ENCODE measurements at places on chromosomes 11 and 22.

GRCh38 chr11:112511911-112512310 is 251.3 kb upstream of the PLET1 start:
- DNase-seq = no peak

DNA sequence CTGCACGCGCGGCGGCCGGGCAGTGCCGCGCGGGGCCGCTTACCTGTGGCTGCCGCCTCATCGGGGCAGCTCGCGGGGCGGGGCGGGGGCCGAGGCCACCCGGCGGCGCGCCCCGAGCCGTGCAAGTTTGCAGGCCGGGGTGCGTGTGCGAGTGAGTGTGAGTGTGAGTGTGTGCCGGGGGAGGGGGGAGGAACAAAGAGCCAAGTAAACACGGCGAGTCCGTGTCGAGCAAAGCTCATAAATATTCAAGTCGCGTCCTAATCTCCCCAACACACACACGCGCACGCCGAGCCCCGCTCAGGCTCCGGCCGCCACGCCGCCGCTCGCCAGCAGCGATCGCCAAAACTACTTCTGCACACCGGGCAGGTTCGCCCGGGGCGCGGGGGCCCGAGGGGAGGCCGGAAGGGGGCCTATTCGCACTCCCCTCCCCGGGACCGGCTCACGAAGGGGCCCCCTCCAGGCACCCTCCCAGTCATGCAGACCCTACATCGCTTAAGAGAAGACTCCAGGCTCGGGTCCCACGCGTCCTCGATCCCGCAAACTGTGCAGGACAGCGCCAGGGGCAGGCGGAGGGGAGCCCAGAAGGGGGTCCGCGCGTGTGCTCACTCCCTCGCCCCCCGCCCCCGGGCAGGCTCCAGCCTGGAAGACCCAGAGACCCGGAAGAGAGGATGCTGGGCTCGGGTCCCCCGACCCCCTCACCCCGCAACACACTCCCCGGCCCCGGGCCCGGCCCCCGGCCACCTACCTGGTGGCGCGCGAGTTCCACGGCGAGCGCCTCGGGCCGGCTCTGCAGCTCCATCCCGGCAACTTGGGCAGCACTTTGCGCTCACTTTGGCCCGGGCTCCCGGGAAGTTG is 827 bp downstream of the PHF21B start:
- peak; percentile 26 for DNase-seq

- no peak for DNase-seq
These were observed 570.6 kb upstream of the LARGE1 start for GRCh38 chr22:34490886-34491285.

GRCh38 chr22:20279662-20280134 is 11.6 kb upstream of the RTN4R start:
- DNase-seq = no peak

DNA sequence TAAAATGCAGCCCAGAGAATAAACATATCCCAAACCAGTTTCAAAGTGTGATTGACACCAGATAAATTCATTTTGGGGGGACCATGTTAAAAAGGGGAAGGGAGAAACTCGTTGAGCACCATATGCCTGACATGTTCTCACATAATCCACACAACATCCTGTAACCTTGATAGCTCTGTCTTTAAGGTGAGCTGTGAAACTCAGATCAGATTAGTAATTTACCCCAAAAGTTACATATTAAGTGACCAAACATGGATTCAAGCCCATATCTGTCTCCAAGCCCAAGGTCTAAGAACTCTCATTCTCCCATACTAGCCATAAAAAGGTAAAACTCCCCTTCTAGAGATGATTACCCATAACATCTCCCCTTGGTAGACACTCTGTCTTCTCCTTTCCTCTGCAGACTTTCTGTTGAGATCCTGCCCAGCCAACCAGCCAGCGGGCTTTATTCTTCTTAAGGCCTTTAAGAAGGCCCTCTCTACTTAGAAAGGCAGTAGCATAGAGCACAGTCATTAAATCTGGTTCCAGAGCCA is 150.7 kb downstream of the CCDC34 start:
- DNase-seq = no peak

GRCh38 chr22:48188231-48188721 is 1425.8 kb downstream of the TBC1D22A start:
- DNase-seq = no peak

DNA sequence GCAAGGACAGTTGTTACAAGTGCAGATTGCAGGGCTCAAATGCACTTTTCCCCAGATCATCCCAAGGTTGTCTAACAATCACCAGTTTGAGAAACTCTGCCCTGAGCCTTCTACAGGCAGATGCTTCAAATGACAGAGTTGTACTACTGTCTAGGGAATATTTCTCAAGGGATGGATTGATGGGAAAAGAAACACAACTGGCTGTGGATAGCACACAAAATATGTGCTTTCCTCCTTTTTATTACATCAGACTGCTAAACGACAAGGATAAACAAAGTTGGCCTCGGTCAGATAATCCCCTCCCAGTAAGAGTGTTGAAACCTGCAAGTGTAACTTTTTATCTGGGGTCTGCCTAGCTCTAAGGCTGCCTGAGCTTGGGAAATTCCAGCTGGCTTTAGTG is 46.6 kb upstream of the SORL1-AS1 start:
- DNase-seq = no peak

GRCh38 chr11:125233736-125234275 is 69.3 kb downstream of the PKNOX2 start:
- no peak for DNase-seq

DNA sequence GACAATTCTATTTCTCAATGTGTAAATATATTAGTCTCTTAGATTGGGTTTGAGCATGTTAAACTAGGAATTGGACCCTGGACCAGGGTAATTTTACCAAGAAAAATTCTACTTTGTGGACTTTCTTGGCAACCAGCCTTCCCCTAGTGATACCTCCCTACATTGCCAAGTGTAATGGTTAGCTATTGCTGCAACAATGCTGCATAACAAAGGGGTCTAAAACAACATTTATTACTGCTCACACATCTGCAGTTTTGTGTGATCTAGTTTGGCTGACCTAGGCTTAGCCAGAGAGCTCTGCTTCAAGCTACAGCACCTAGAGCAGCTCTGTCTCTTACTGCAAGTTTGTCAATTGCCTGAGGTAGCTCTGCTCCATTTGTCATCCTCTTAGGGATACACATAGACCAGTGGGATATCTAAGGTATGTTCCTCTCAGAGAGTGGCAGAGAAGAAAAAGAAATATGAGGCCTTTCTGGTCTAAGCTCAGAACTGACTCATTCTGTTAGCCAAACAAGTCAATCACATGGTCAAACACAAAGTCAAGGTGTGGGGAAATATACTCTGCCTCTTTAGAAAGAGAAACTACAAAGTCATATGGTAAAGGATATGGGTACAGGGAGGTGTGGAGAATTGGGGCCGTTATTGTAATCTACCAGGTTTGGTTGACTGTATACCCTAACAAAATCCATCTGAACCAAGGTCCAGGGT is 2.0 kb upstream of the LAYN start:
- peak; percentile 84 for DNase-seq

- no peak for DNase-seq
These were observed 90.6 kb downstream of the DSCAML1 start for GRCh38 chr11:117706322-117706814.

DNA sequence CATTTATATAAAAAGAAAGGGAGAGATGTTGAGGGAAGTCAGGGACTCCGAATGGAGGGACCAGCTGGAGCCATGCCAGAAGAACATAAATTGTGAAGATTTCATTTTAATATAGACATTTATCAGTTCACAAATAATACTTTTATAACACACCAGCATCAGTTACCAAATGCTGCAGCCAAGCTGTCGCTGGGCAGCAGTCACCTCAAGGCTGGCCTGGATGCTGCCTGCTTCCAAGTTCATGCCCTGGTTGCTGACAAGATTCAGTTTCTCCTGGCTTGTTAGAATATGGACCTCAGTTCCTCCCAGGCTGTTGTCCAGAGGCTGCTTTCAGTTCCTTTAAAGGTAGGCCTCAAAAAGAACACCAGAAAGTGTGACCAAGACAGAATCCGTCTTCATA is 30.8 kb upstream of the ALDH3B2 start:
- DNase-seq = no peak

- DNase-seq = no peak
These were observed 32.9 kb downstream of the LIMK2 start for GRCh38 chr22:31244943-31245451.

GRCh38 chr22:40401532-40401931 is 31.1 kb downstream of the SGSM3 start:
- no peak for DNase-seq

- no peak for DNase-seq
These were observed 245.0 kb downstream of the BRD1 start for GRCh38 chr22:49582678-49583077.

GRCh38 chr22:47674600-47674999 is 912.1 kb downstream of the TBC1D22A start:
- no peak for DNase-seq

DNA sequence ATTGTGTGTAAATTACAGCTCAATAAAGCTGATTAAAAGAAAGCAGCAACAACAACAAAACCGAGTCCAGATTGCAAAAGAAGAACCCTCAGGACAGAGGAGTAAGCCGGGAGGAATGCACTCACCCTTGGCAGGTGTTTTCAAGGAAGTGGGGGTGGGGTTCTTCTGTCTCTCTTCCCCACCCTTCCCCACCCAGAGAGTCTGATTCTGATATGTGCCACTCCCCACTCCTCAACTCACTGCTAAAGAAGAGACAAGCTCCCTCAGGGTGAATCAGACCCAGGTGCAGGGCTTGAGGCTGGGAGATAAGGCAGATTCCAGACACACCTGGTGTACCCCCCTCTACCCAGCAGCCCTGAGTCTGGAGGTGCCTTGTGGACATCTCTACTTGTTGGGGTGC is 38.4 kb upstream of the PHF21A start:
- DNase-seq = peak; percentile 93
